ENCODE measurements at places on chromosomes 3 and 15. TPM values are rescaled to one million over a fixed set of nuclear protein-coding genes. Genes with fewer than 3 reads are reported as not detected.

The UBAP1L gene
- 1.8 TPM for total RNA-seq

The BMF gene
- 3.1 TPM for total RNA-seq

The NMB gene
- total RNA-seq = 2.0 TPM

The RFC4 gene
- 9.6 TPM for total RNA-seq

The GOLGA8R gene
- 3.5 TPM for total RNA-seq

The NANOGP8 gene
- total RNA-seq = not detected

The CCDC174 gene
- total RNA-seq = 11.9 TPM

The ALDH1A3 gene
- 2.9 TPM for total RNA-seq

The HTD2 gene
- 13.0 TPM for total RNA-seq

The MST1 gene
- 5.4 TPM for total RNA-seq

The ST8SIA2 gene
- 3.6 TPM for total RNA-seq

GRCh38 chr15:91853948-91854638 is 585 bp downstream of the SLCO3A1 start:
- DNase-seq = peak; percentile 64

DNA sequence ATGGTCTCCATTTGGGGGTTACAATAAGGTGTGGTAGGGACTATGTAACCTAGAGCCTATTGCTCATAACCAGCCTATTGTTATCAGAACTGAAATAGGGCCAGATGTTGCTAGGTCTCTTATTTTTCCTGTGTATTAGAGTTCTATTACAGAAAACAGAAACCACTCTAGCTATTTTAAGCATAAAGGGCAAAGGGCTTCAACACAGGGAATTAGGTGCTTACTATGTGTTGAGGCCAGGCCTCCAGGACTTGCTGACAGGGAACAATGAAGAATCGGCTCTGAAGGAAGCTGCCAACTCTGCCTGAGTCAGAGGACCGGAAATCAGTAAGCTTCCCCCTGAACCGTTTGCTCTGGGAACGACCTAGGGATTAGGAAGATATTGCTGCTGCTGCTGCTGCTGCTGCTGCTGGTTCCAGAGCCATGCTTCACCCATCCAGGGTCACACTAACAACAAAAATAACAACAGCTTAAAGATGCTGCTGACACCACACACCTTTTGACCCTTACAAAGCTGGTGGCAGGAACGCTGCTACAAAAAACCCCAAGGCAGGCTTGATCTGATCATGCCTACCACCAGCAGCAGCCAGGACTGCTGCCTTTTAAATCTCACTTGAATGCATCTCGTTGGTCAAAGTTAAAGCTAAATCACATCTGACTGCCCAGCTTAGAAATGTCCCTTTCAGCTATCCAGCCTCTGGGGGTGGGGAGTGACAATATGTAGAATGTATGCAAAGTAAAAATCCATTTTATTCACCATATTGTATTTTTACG is 276.9 kb upstream of the IL12A start:
- DNase-seq = peak; percentile 22

- no peak for DNase-seq
Measured at GRCh38 chr3:107061466-107061865, 315.8 kb upstream of the CCDC54 start.

DNA sequence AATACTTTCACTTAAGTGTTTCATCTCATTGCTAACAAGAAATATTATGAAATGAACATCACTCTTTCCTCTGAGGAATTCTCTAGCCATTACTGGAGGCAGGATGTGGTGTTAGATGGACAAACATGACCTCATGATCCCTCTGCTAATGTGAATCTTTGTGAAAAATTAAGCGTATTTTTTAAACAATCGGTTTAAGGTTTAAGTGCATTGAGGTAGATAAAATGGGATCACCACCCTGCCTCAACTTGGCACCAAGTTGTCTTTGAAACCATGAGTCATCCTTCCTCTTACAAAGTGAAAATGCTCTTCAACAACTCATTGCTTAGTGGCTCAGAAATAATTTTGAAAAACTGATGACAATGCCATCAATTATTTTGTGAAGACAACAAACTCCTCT is 76.0 kb upstream of the DCBLD2 start:
- no peak for DNase-seq

DNA sequence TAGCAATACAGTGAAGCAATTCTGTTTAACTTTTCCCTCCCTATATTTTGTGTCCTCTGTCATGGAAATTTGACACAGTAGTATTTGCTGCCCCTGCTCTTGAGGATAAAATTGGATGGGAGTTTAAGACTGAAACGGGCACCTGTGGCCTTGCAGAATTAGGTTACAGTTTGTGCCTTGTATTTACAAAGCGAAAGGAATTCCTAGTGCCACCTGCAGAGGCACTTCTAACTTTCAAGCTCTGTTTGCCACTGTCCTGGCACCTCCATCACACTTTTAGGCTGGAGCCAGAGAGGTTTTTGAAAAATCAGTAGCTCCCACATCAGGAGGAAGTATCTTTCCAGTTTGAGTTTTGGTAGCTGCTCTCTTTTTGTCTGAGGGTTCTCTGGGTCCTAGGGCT is 39.5 kb downstream of the CD86 start:
- no peak for DNase-seq

GRCh38 chr15:25886498-25887140 is 23.5 kb upstream of the ATP10A start:
- DNase-seq = no peak

- no peak for DNase-seq
Measured at GRCh38 chr3:76138921-76139320, 353.6 kb upstream of the ZNF717 start.

DNA sequence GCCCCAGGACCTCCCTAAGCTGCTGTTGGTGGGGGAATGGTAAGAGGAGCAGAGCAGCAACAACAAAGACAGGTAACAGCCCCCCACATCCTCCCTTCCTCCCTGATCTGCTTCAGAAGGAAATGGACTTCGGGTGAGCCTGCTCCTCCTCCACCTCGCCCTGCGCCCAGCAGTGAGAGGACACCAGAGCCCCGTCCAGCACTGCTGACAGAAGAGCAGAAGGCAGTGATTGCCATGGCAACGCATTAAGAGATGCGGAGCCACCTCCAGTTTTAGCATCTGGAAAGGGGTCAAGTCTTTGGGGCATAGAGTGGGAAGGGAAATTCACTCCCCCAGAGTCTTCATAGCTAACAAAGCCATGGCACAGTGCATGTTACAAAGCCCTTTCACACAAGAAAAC is 77.6 kb upstream of the HRH1 start:
- no peak for DNase-seq

- DNase-seq = no peak
Measured at GRCh38 chr3:13217253-13217652, 144.0 kb upstream of the IQSEC1 start.

GRCh38 chr15:69679623-69680228 is 227.1 kb downstream of the RPLP1 start:
- DNase-seq = no peak

DNA sequence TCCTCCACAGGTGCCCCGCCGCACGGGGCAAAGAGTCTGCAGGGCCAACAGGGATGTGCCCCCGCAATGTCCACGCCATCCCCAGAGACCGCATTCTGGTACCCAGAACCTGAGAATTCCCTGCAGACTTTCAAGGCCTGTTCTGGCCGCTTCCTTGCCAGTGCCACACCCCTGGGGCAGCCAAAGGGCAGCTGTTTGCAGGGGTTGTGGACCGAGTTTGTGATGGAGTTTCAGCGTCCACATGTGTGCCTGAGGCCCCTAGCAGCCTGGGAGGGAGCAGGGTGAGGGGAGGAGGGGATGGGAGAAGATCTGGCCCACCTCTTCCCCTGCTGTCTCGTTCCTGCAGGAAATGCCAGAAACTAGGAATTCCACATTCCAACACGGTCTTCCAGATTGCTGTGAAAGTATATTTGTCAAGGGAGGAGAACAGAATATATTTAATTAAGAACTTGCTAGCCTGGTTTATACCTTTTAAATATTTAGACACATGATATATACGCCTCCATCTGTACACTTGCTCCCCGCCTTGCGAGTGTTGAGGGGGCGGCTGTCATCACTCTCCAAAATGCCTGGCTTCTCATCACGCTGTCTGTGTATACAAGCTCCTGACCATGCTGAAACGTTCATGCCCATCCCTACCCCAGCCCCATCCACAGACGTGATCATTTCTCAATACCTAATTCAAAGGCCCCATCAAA is 31.1 kb upstream of the RASA2 start:
- no peak for DNase-seq

GRCh38 chr15:98232761-98233160 is 272.3 kb downstream of the ARRDC4 start:
- DNase-seq = no peak

GRCh38 chr15:70494852-70495571 is 268.3 kb downstream of the UACA start:
- no peak for DNase-seq

- DNase-seq = no peak
Measured at GRCh38 chr15:56786966-56787365, 53.7 kb upstream of the ZNF280D start.

DNA sequence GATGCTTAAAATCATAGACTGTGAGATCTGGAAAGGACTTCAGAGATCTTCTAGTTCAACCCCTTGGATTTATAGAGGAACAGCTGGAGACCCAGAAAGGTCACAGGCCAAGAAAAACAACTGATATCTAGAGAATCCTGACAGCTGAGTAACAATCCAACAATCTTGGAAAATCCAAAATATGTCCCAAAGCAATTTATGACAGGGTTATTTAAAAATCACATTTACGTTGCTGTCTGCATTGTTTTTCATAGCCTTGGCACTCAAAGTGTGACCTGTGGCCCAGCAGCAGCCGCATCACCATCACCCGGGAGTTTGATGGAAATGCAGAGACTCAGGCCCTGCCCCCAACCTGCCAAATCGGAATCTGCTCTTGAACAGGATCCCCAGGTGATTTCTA is 78.8 kb downstream of the FBN1 start:
- no peak for DNase-seq

DNA sequence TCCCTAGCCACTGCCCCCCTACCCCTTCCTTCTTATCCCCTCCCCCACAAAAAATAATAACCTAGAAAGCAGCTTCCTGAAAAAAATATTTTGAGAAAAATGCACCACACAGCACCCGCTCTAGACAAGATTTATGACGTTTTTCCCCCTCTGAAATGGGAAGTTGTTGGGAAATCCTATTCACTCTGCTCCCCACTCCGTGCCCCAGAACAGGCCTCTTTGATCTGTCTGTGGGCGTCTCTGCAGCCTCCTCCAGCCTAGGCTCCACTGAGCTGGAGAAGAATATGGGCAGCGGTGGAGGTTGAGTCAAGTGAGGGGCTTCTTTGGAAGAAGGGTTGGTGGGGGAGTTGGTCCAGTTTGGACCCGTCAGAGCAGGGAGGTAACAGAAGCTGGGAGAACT is 28.5 kb upstream of the POLG start:
- no peak for DNase-seq

DNA sequence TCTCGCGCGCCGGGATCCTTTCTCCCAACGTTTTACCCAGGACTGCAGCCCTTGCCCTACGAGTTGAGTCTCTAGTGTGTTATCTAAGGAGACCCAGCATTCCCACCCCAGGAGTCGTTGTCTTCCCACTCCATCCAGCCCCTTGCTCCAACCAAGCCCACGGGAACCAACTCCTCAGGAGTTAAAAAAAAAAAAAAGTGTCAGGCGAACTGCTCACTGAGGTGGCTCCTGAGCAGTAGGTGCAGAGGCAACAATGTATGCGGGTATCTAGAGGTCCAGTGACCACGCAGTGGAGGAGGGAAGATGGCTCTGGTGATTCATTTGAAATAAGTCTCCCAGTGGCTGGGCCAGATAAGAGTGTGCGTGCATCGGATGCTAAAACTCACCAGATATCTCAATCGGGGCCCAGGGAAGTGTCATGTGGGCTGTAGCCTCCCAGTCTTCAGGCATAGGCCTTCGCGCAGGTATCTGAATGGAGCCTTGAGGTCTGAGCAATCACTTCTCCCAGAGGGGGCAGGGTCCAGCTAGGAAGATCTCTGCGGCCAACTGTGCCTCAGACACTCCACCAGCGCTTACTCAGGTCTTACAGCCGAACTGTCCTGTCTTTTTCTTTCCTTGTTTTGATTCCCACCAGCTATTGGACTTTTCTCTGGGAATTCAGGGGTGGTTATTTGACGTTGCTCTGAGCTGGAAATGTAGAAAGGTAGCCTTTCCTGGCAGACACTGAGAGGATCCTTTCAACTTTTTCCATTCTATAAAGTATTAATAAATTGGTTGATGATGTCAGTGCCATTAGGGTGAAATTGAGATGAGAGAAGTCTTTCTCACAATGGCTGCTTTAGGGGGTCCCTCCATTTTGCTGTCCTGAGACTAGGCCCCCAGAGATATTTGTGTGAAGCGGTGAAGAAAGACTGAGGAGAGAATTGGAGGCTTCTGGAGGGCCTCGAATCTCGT is 21.0 kb downstream of the ZIC4 start:
- no peak for DNase-seq

- no peak for DNase-seq
Measured at GRCh38 chr15:80636675-80637074, 58.4 kb upstream of the ABHD17C start.

DNA sequence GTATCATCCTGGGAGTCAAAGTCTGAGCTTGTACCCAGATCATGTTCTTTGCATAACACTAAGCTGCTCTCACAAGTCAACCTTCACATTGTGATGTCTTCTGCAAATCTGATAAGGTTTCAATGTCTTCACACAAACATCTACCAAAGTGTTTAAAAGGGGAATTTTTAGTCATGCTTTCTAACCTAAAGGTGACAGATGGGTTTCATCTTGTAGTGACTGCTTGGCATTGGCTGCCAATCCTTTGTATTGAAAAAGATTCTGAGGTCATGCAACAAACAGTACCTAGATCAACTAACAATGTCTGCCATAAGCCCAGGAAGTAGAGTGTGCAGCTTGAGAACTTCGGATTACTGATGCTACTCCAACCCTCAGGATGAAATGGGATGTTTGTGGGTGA is 43.6 kb upstream of the DIPK2A start:
- DNase-seq = no peak

DNA sequence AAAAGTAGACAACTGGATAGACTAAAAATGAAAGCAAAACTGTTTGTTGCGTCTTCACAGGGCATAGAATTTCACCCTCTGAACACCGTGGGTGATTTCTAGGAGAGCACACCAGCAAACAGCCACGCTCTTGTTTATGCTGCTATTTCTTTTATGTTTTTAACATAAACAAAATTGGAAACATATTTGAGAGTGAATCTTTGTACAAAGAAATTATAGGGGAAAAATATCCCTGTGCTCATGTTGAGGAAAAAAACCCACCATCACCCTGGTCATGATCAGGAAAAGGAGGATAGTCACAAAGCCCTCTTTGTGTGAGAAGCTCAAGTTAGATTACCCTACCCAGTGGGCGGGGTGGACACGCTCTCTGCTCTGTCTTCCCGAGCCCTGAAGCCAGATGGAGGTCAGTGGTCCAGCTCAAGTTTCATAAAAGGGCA is 313.3 kb downstream of the SATB1 start:
- DNase-seq = peak; percentile 21
